ENCODE measurements at places on chromosomes 4 and X.

GRCh38 chrX:41176263-41176662 is 91.0 kb downstream of the USP9X start:
- peaks cover 6% of the 10 kb centered on the region for H3K36me3 ChIP-seq
- no peak overlapping the region for H3K4me3 ChIP-seq
- peaks cover 13% of the 10 kb centered on the region for H3K4me1 ChIP-seq
- H3K27ac ChIP-seq, result no peak overlapping the region
- H3K27me3 ChIP-seq, result no peaks in the 10 kb centered on the region
- no peak for DNase-seq

GRCh38 chrX:85379174-85379907 is at the start of gene POF1B:
POF1B (minus strand) TSS chrX:85379665; CDS start chrX:85379454, 211 bp downstream.
- no peak within 1 kb of the TSS for H3K4me3 ChIP-seq
- no peaks in the 10 kb centered on the region for H3K27me3 ChIP-seq
- no peak for DNase-seq
- H3K27ac ChIP-seq, result no peak within 1 kb of the TSS

GRCh38 chr4:158122501-158122900 is 50.3 kb downstream of the GASK1B start:
- no peaks in the 10 kb centered on the region for H3K36me3 ChIP-seq
- H3K4me3 ChIP-seq, result no peak overlapping the region
- no peaks in the 10 kb centered on the region for H3K4me1 ChIP-seq
- no peak overlapping the region for H3K27ac ChIP-seq
- no peaks in the 10 kb centered on the region for H3K27me3 ChIP-seq
- no peak for DNase-seq

- no peaks in the 10 kb centered on the region for H3K27me3 ChIP-seq
- H3K4me3 ChIP-seq, result no peak overlapping the region
- no peak for DNase-seq
Measured at GRCh38 chr4:9765091-9765490, 16.3 kb upstream of the DRD5 start.

GRCh38 chr4:82352825-82353366 is 20.9 kb downstream of the HNRNPD start:
- no peaks in the 10 kb centered on the region for H3K27me3 ChIP-seq
- H3K4me1 ChIP-seq, result peaks cover 23% of the 10 kb centered on the region
- H3K4me3 ChIP-seq, result no peak overlapping the region

GRCh38 chr4:176844448-176844847 is 51.7 kb upstream of the VEGFC start:
- H3K27me3 ChIP-seq, result no peaks in the 10 kb centered on the region
- no peaks in the 10 kb centered on the region for H3K36me3 ChIP-seq
- no peak for DNase-seq

GRCh38 chr4:146023334-146023967 is 84.8 kb upstream of the ZNF827 start:
- no peaks in the 10 kb centered on the region for H3K36me3 ChIP-seq
- DNase-seq, result no peak
- no peaks in the 10 kb centered on the region for H3K27me3 ChIP-seq
- no peak overlapping the region for H3K27ac ChIP-seq
- H3K4me3 ChIP-seq, result no peak overlapping the region
- H3K4me1 ChIP-seq, result no peaks in the 10 kb centered on the region

GRCh38 chr4:156974264-156974663 is 2.7 kb upstream of the PDGFC start:
- no peak overlapping the region for H3K4me3 ChIP-seq
- H3K4me1 ChIP-seq, result no peaks in the 10 kb centered on the region
- H3K27ac ChIP-seq, result no peak overlapping the region
- peaks cover 8% of the 10 kb centered on the region for H3K27me3 ChIP-seq
- H3K36me3 ChIP-seq, result no peaks in the 10 kb centered on the region
- DNase-seq, result no peak

DNA sequence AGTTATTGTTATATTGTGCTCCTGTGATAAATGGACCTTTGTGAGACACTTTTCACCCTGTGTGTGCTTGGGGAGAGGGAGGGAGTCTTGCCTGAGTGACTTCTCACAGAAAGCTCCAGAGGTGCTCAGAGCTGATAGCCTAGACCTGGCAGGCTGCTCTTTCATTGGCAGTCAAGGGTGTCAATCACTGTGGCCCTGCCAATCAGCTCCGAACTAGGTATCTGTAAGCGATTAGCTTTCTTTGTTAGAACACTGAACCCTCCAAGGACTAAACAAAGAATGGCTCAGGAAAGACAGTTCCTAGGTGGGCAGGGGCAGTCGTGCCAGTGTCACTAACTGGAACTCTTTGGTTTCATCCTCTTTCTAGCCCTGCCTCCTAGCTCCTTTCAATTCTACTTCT is 2.7 kb upstream of the NALF2 start:
- no peaks in the 10 kb centered on the region for H3K36me3 ChIP-seq
- no peak overlapping the region for H3K27ac ChIP-seq
- H3K27me3 ChIP-seq, result peaks cover 3% of the 10 kb centered on the region
- no peaks in the 10 kb centered on the region for H3K4me1 ChIP-seq
- no peak overlapping the region for H3K4me3 ChIP-seq
- DNase-seq, result no peak

- no peak for DNase-seq
- no peaks in the 10 kb centered on the region for H3K36me3 ChIP-seq
- no peaks in the 10 kb centered on the region for H3K27me3 ChIP-seq
- H3K27ac ChIP-seq, result no peak overlapping the region
Measured at GRCh38 chr4:89072921-89073320, 15.9 kb upstream of the FAM13A start.

- no peaks in the 10 kb centered on the region for H3K4me1 ChIP-seq
- no peak overlapping the region for H3K27ac ChIP-seq
- no peak overlapping the region for H3K4me3 ChIP-seq
- no peaks in the 10 kb centered on the region for H3K27me3 ChIP-seq
- H3K36me3 ChIP-seq, result no peaks in the 10 kb centered on the region
Measured at GRCh38 chr4:3418029-3418762, 23.6 kb upstream of the HGFAC start.

DNA sequence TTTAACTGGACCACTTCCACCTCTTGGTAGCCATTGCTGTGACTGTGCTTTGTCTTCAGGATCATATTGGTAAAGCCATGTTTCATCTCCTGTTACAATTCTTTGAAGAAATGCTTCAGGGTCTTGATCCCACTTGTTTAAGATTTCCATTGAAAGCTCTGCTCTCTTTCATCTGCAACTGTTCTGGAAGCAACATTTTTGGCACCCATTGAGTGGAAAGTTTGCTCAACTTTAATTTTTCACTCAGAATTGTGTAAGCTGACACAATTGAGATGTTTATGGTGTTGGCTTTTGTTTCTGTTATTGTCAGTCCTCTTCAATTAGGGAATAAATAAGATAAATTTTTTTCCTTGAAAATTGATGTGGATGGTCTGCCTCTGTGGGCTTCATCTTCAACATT is 237.4 kb downstream of the MAPK10 start:
- no peaks in the 10 kb centered on the region for H3K36me3 ChIP-seq
- H3K27me3 ChIP-seq, result no peaks in the 10 kb centered on the region
- DNase-seq, result no peak

DNA sequence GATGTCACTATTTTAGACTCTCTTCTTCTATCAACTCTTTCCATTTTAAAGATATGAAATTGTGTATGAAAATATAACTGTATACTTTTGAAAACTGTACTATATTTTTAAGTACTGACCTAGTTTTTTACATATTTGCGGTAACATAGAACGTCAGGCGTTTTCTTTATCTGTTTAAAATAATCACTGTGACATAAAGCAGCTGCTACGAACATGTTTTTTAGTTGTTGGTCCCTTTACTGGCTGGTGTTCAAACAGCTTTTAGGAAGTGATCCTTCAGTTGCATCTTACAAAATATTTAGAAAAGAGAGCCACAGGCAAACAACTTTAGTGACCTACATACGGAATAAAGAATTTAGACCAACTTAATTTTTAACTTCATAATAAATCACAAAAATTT is 73.1 kb downstream of the METTL14 start:
- H3K27me3 ChIP-seq, result no peaks in the 10 kb centered on the region
- H3K4me1 ChIP-seq, result no peaks in the 10 kb centered on the region
- H3K4me3 ChIP-seq, result no peak overlapping the region
- H3K27ac ChIP-seq, result no peak overlapping the region
- peaks cover 10% of the 10 kb centered on the region for H3K36me3 ChIP-seq
- no peak for DNase-seq

DNA sequence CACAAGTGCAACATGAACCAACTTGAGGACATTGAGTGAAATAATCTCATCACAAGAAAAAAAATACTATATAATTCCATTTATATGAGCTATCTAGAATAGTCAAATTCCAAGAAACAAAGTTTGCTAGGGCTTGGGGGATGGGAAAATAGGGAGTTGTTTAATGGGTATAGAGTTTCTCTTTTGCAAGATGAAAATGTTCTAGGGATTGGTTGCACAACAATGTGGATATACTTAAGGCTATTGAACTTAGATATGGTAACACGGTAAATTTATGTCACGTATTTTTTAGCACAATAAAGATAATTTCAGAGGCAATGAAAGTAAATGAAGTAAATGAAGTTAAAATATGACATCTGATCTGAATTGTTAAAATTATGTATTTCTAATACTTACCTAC is 7.9 kb downstream of the MFSD8 start:
- no peak for DNase-seq
- no peak overlapping the region for H3K4me3 ChIP-seq

DNA sequence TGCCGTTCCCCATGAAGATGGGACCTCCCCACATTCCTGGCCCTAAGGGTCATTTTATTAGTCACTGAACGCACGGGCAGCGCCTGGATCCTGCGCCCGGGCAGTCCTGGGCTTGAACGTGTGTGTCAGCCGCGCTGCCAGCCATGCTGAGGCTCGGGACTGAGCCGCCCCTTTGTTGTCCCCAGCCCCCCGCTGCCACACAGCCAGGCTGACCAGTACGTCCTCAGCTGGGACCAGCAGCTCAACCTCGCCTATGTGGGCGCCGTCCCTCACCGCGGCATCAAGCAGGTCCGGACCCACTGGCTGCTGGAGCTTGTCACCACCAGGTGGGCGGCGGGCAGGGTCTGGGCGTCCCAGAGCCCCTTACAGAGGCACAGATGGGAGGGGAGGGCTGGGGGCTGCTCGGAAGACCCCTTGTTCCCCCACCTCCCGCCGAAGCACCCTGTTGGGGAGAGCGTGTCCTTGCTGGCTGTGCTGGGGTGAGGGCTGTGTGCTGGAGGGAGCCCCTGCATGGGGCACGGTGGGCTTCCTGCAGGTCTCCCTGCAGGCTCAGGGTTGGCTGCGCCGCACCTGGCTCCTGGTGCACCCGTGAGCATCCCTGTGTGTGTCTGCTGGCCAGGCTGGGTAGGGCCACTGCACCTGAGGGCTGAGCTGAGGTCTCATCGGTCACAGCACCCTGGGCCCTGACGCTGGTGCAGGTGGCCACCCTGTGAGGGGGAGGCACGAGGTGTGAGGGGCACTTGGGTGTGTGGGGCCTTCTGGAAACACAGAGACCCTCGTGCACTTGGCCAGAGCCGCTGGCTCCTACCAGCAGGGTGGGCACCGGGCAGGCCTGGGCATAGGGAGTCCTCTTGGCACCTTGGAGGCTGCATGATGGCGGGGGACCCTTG is 1.0 kb downstream of the IDUA start:
- H3K27me3 ChIP-seq, result no peaks in the 10 kb centered on the region
- H3K4me3 ChIP-seq, result peak overlapping the region; percentile 74
- H3K36me3 ChIP-seq, result no peaks in the 10 kb centered on the region
- no peak for DNase-seq

DNA sequence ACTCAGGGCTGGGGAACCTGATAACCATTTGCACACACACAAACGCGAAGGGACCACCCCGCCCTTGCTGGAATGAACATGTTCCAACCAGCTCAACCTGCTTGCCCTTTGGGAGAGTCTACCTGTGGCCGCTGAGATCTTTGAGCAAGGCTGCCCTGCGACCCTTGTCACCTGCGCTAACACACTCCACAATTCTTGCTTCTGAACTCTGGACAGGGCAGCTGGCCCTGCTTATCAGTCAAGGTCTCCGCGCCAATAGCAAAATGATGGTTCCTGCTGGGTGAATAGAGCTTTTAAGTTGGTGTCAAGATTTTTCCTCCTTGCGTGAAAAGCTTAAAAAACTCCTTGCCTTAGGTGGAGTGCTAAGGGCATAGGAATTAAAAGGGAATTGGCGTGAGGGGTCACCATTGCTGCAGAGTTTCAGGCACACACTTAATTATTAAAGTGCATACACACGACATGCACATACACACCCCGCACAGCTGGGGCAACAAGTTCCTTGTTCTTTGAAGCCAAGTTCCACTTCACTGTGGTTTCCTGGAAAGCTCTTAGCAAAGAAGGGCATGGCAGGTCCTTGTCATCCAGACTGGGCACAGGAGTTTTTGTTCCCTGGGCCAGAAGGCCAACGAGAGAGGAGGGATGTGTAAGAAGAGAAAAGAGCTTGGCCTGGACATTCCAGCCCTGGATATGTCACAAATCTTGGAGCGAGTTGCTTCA is 207.7 kb downstream of the STIM2 start:
- H3K36me3 ChIP-seq, result no peaks in the 10 kb centered on the region
- no peaks in the 10 kb centered on the region for H3K4me1 ChIP-seq
- H3K27ac ChIP-seq, result no peak overlapping the region
- no peak overlapping the region for H3K4me3 ChIP-seq

- H3K36me3 ChIP-seq, result no peaks in the 10 kb centered on the region
- no peaks in the 10 kb centered on the region for H3K4me1 ChIP-seq
- H3K4me3 ChIP-seq, result no peak overlapping the region
- no peaks in the 10 kb centered on the region for H3K27me3 ChIP-seq
- DNase-seq, result no peak
Measured at GRCh38 chrX:3026074-3026815, 15.0 kb upstream of the ARSF start.

DNA sequence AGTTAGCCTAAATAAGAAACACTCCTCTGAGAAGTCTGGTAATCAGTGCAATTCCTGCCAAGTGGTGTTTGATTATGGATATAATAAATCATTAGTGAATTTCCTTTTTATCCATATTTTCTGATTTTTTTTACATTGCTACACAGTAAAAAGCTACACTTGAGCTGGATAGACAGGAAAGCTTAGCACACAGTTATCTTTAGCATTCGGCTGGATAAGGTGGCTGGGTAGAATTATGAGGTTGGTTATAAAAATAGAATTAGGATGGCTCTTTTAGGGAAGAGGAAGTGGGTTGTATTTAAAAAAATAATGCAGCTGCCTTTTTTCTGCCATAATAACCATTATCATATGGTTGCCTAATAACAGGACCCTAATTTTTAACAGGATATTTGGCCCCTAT is 460.6 kb downstream of the NAF1 start:
- no peak overlapping the region for H3K4me3 ChIP-seq
- no peaks in the 10 kb centered on the region for H3K27me3 ChIP-seq
- H3K27ac ChIP-seq, result no peak overlapping the region
- no peaks in the 10 kb centered on the region for H3K4me1 ChIP-seq
- DNase-seq, result no peak

DNA sequence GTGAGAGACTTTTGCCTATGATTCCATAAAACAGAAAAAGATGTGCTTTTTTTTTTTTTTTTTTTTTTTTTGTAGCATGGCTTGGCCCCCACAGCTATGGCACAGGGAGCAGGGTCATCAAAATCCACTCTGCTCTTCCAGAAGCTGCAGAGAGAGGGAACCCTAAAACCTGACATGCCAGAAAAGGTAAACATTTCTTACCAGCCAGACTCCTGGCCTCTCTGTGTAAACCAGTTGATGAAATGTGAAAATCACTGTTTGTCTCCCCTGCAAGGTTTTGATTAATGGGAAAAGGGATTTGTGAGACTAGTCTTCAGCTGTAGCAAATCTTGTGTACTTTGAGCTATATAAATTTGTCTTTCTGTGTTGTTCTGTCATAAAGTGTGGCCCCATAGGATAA is 105.9 kb downstream of the ARSJ start:
- no peak overlapping the region for H3K27ac ChIP-seq
- no peak overlapping the region for H3K4me3 ChIP-seq
- H3K27me3 ChIP-seq, result no peaks in the 10 kb centered on the region
- H3K36me3 ChIP-seq, result no peaks in the 10 kb centered on the region
- no peaks in the 10 kb centered on the region for H3K4me1 ChIP-seq
